Progenitor cell of endocrine pancreas (in vitro differentiated cells): ENCODE measurements at places on chromosomes 5 and 9. TPM values are rescaled to one million over a fixed set of nuclear protein-coding genes. Genes with fewer than 3 reads are reported as not detected.

DNA sequence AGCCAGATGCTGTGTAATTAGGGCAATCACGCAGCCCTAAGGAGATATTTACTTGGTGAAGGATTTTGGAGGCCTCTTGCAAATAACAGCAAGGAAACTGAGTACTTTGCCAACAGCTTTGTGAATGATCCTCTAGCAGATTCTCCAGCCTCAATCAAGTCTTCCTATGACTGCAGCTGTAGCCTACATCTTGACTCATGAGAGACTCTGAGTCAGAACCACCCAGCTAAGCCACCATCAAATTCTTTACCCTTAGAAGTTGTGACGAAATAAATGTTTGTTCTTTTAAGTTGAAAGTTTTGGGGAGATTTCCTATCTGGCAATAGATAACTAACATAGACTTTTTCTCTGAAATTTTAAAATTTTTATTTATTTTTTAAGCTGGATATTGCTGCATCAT lies 237.6 kb upstream of the CCNH start:
- no peak overlapping the region for H3K27ac ChIP-seq
- H3K36me3 ChIP-seq: no peaks in the 10 kb centered on the region
- no peaks in the 10 kb centered on the region for H3K27me3 ChIP-seq
- DNase-seq: no peak
- H3K4me3 ChIP-seq: no peak overlapping the region

The CCL19 gene
- 0.53 TPM in 1 of 2 replicates, not detected in the other for total RNA-seq

DNA sequence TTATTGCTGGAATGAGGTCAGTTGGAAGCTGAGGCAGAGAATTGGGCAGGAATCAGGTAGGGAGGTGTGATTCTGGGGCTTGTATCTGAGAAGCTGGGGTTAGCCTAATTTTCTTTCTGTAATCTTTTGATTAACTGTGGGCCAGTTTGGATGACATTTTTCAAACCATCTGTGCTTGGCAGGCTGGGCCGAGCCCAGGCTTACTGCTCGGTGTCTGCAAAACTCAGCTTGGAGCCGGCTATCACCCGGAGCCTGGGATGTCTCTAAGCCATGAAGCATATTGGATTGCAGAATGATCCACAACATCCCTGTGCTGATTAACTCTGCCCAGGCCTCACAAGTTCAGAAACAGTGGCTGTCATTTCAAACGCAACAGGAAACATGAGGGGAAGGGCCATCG lies 26.5 kb downstream of the KCNMB1 start:
- peaks cover 14% of the 10 kb centered on the region for H3K27me3 ChIP-seq
- H3K36me3 ChIP-seq: no peaks in the 10 kb centered on the region
- H3K4me3 ChIP-seq: no peak overlapping the region
- H3K4me1 ChIP-seq: no peaks in the 10 kb centered on the region

DNA sequence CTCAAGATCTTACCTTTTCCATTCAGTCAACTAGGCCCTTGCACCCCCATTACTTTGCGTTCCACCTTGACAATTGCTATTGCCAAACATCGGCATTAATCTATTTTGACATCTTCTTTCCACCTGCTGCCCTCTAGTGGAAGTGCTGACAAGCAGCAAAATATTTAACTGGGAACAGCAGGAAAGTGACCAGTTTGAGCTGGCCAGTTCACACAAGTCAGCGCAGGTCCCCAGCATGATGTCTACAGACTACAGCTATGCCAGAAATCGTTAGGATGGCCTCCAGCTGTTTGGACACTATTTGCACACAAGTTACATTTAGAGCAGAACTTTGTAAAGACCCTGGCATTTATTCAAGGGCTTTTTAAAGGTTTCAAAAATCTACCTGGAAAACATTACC lies 160.1 kb downstream of the GHR start:
- H3K4me3 ChIP-seq: no peak overlapping the region
- H3K4me1 ChIP-seq: peaks cover 6% of the 10 kb centered on the region
- DNase-seq: no peak
- H3K27me3 ChIP-seq: no peaks in the 10 kb centered on the region
- H3K27ac ChIP-seq: no peak overlapping the region
- peaks cover 3% of the 10 kb centered on the region for H3K36me3 ChIP-seq

DNA sequence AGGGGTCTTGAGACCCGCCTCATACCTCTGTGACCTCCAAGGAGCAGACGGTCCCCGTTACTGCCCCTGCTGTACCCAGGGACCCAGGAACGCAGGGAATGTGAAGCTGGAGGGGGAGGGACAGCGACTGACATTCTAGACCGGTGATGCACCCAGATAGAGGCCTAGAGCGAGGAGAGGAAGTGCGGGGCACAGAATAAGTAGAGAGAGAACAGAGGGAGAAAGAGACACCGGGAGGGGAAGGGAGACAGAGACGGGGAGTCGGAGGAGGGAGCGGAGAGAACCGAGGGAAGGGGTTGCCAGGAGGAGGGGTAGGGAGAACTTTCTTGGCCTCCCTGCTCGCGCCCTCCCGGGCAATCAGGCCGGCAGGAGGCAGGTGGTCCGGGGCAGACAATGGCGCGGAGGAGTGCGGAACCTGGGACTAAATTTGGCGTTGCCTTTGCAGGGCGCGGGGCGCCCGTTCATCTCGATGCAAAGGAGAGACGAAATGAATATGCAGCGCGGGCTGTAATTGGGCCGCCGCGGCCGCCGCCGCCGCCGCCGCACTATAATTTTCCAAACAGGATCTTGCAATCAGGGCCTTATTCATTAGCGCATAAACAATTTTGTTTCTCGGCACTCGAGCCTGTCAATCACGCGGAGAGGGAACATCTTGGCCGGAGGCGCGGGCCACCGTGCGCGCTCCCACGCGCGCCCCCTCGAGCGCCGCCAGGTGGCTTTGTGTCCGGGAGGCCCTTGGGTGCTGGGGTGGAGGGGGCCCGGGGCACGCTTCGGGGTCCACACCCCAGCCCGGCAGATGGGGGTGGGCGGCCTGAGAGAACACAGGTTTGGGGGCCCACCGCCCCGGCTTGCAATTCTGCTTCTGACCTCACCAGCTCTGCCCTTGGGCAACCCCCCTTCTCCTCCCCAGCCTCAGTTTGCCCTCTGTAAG lies 33.0 kb downstream of the NDUFA8 start:
- no peak for DNase-seq
- peaks cover 13% of the 10 kb centered on the region for H3K4me1 ChIP-seq
- H3K36me3 ChIP-seq: no peaks in the 10 kb centered on the region
- peaks cover 68% of the 10 kb centered on the region for H3K27me3 ChIP-seq
- peak overlapping the region; percentile 63 for H3K4me3 ChIP-seq
- peak overlapping the region; percentile 8 for H3K27ac ChIP-seq

DNA sequence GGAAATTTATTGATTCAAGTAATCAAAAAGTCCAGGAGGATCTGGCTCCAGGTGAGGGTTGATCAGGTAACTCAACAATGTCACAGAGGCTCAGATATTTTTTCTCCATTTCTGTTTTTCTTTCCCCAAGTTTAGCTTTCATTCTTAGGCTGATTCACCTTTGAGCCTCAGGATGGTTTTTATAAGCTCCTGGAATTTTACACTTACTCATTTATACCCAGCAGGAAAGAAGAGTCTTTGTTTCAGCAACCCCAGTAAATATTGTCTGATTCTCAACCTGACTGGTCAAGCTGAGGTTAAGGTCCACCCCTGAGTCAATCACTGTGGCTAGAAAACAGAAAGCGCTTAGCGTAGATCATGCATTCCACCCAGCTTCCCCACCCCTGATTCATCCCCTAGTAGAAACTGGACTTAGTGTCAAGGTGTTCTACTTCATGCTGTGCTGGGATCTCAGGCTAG lies 500.6 kb downstream of the KIF4B start:
- H3K36me3 ChIP-seq: no peaks in the 10 kb centered on the region
- H3K4me1 ChIP-seq: peaks cover 5% of the 10 kb centered on the region
- no peak overlapping the region for H3K4me3 ChIP-seq

DNA sequence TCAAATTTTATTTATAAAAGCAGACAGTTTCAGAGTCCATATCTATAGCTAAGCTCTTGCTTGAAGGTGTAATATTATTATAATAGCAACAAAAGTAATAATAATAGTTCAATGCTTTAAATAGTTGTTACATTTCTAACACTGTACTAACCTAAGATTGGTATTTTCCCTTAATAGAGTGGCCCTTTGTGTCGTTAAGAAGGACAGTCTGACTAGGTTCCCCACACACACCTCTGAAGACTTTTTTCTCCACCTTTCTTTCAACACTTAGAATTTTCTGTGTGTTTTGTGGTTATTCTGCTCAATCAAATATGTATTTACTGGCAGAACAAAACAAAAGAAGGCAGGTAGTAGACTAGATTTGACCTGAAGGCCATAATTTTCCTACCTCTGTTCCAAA lies 223.2 kb upstream of the ACO1 start:
- no peak overlapping the region for H3K27ac ChIP-seq
- no peaks in the 10 kb centered on the region for H3K36me3 ChIP-seq
- no peaks in the 10 kb centered on the region for H3K27me3 ChIP-seq
- no peak overlapping the region for H3K4me3 ChIP-seq
- H3K4me1 ChIP-seq: no peaks in the 10 kb centered on the region
- no peak for DNase-seq

DNA sequence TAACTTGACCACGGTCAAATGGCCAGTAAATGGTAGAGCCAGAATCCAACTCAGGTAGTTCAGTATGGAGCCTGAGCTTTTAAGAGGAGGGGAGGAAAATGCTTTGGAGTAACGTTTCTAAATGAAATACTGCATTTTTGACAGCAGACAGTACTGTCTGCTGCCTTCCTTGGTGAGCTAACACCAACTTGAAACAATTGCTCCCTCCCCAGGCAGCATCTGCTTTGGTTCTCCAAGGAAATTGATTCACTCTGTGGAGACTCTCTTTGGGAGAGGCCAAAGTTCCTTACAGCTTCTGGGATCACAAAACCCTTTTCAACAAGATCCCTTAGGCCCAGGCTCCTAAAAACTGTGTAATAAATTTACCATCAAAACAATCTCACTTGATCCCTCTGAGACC lies 75.2 kb upstream of the SSBP2 start:
- no peak overlapping the region for H3K4me3 ChIP-seq
- no peaks in the 10 kb centered on the region for H3K4me1 ChIP-seq

- no peaks in the 10 kb centered on the region for H3K36me3 ChIP-seq
- H3K4me1 ChIP-seq: peaks cover 11% of the 10 kb centered on the region
- H3K4me3 ChIP-seq: no peak overlapping the region
- peaks cover 3% of the 10 kb centered on the region for H3K27me3 ChIP-seq
- no peak for DNase-seq
Measured at GRCh38 chr5:59272809-59273427, 620.6 kb downstream of the PDE4D start.

GRCh38 chr5:172564188-172564587 lies 76.9 kb upstream of the NEURL1B start:
- peak; percentile 64 for DNase-seq
- peaks cover 62% of the 10 kb centered on the region for H3K27me3 ChIP-seq
- peak overlapping the region; percentile 84 for H3K27ac ChIP-seq
- H3K36me3 ChIP-seq: no peaks in the 10 kb centered on the region
- peaks cover 34% of the 10 kb centered on the region for H3K4me1 ChIP-seq

DNA sequence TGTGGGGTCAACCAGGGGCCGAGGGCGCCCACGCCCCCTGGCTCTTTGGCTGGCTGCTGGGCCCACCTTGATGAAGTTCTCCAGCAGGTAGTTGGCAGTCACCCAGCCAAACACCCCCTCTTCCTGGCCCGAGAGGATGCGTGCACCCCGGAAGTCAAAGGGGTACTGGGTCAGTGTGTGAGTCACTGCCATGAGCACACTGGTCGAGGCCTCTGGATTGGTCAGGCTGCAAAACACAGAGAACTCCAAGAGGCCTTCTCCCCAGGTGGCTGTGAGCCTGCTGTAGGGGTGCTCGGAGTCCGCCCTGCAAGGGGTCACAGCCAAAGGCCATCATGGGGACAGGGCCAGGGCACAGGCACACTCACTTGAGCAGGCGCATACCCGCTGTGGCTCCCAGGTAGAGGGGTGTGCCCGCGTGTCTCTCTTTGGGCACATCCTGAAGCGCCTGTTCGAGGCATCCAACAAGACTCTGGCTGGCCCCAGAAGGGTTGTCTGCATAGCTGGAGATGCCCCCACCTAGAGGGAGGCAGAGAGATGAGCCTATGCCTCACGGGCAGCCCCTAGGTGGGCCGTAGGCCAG lies 2.6 kb downstream of the ENTPD2 start:
- H3K4me1 ChIP-seq: peaks cover 2% of the 10 kb centered on the region
- H3K4me3 ChIP-seq: no peak overlapping the region
- H3K27ac ChIP-seq: no peak overlapping the region
- no peak for DNase-seq

The OR1Q1 gene
- total RNA-seq: not detected in 2 replicates

The SPINK6 gene
- not detected in 2 replicates for total RNA-seq

- H3K4me1 ChIP-seq: peaks cover 27% of the 10 kb centered on the region
- H3K27me3 ChIP-seq: no peaks in the 10 kb centered on the region
- H3K4me3 ChIP-seq: no peak overlapping the region
- H3K27ac ChIP-seq: no peak overlapping the region
Measured at GRCh38 chr5:163607256-163607655, 101.8 kb downstream of the MAT2B start.

DNA sequence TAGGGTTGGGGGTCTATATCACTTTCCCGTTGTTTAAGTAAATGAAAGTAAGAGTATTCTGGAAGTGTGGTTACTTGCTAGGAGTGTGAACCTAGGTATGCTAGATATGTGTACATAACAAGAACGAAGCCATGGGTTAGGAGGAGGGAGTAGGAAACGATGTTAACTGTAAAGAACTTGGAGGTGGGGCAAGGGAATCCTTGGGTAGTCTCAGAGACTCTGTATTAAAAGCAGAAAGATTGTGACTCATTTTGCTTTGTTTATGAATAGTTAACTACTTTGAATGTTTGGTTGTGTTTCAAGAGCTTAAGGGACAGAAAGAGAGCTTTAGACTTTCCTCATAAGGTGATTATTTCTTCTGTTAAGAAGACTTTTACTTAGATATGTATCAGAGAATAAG lies 59.9 kb downstream of the TMEM252 start:
- H3K27ac ChIP-seq: no peak overlapping the region
- H3K4me1 ChIP-seq: no peaks in the 10 kb centered on the region
- H3K4me3 ChIP-seq: no peak overlapping the region
- H3K36me3 ChIP-seq: no peaks in the 10 kb centered on the region
- H3K27me3 ChIP-seq: peaks cover 12% of the 10 kb centered on the region

GRCh38 chr5:16736158-16736995 lies 119.6 kb upstream of the RETREG1 start:
- peak overlapping the region; percentile 97 for H3K27ac ChIP-seq
- H3K4me3 ChIP-seq: peak overlapping the region; percentile 79
- peak; percentile 43 for DNase-seq
- no peaks in the 10 kb centered on the region for H3K27me3 ChIP-seq

GRCh38 chr5:178326374-178326715 lies 93.7 kb upstream of the PHYKPL start:
- peaks cover 12% of the 10 kb centered on the region for H3K27me3 ChIP-seq
- no peak overlapping the region for H3K27ac ChIP-seq
- no peak overlapping the region for H3K4me3 ChIP-seq
- no peaks in the 10 kb centered on the region for H3K36me3 ChIP-seq

The ARL14EPL gene
- total RNA-seq: not detected in 2 replicates

The ESM1 gene
- not detected in 2 replicates for total RNA-seq

GRCh38 chr5:78586251-78586650 lies 62.3 kb downstream of the LHFPL2 start:
- H3K27me3 ChIP-seq: no peaks in the 10 kb centered on the region
- peaks cover 14% of the 10 kb centered on the region for H3K36me3 ChIP-seq
- no peak for DNase-seq
- H3K4me1 ChIP-seq: peaks cover 13% of the 10 kb centered on the region
- no peak overlapping the region for H3K4me3 ChIP-seq
- H3K27ac ChIP-seq: no peak overlapping the region

The SIMC1 gene
- 33.0 and 35.7 TPM in 2 replicates for total RNA-seq

The HAND1 gene
- 0.44 and 0.48 TPM in 2 replicates for total RNA-seq

DNA sequence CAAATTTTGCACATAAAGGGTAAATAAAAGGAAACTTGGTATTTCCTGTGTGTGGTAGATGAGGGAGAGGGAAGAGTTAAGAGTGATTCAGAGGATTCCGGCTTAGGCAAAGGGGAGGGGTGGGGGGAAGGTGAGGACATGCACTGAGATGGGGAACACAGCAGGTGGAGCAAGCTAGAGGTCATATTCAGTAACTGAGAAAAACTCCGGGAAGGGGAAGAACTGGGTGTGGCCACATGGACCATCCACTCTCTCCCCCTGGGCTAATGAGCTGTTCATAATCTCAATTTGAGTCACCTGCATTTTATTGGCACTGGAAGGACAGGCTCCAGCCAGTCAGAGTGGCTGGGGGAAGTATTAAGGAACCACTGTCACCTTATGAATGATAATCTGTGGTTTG lies 45.1 kb upstream of the UGCG start:
- DNase-seq: no peak
